ENCODE measurements at places on chromosomes 5 and 9. TPM values are rescaled to one million over a fixed set of nuclear protein-coding genes. Genes with fewer than 3 reads are reported as not detected.
A peak's percentile ranks its signal among the peaks of the same experiment; 100 is the strongest.

Gene SLIT3
- total RNA-seq: not detected

Gene DPYSL3
- total RNA-seq: 0.23 TPM

Gene SPATA31C1
- total RNA-seq: not detected

Gene ASTN2
- total RNA-seq: 4.7 TPM

Gene GPR151
- not detected for total RNA-seq

- no peak for DNase-seq
- H3K27me3 ChIP-seq: no peaks in the 10 kb centered on the region
- no peaks in the 10 kb centered on the region for H3K36me3 ChIP-seq
These were observed 745.0 kb downstream of the PRELID2 start for GRCh38 chr5:145090115-145090514.

GRCh38 chr5:98911280-98912040, 17.3 kb downstream of the CHD1 start:
- H3K4me3 ChIP-seq: no peak overlapping the region
- H3K4me1 ChIP-seq: peaks cover 35% of the 10 kb centered on the region
- H3K27me3 ChIP-seq: no peaks in the 10 kb centered on the region
- H3K36me3 ChIP-seq: peaks cover 20% of the 10 kb centered on the region

DNA sequence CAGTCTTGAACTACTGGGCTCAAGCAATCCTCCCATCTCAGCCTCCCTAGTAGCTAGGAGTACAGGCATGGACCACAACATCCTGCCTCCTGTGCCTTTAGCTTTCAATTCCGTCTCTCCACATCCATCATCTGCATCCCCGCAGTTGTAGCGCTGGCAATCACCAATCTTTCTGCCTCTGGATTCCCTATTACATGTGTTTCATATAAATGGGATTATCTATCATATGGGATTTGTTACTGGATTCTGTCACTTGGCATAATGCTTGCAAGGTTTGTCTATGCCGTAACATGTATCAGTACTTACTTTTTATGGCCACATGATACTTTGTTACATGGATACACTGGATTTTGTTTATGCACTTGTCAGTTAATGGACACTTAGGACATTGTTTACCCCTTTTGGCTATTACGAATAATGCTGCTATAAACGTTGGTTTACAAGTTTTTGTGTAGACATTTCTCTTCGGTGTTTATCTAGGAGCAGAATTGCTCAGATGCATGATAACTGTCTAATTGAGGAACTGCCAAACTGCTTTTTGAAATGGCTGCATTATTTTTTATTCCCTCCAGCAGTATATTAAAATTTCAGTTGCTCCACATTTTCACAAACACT, 1223.9 kb downstream of the FOXD4L5 start:
- no peaks in the 10 kb centered on the region for H3K27me3 ChIP-seq
- H3K36me3 ChIP-seq: no peaks in the 10 kb centered on the region
- H3K27ac ChIP-seq: no peak overlapping the region
- no peak overlapping the region for H3K4me3 ChIP-seq

GRCh38 chr5:114686356-114686755, 324.5 kb downstream of the KCNN2 start:
- no peak overlapping the region for H3K27ac ChIP-seq
- H3K4me1 ChIP-seq: no peaks in the 10 kb centered on the region
- H3K4me3 ChIP-seq: no peak overlapping the region
- no peaks in the 10 kb centered on the region for H3K27me3 ChIP-seq
- no peaks in the 10 kb centered on the region for H3K36me3 ChIP-seq
- DNase-seq: no peak

DNA sequence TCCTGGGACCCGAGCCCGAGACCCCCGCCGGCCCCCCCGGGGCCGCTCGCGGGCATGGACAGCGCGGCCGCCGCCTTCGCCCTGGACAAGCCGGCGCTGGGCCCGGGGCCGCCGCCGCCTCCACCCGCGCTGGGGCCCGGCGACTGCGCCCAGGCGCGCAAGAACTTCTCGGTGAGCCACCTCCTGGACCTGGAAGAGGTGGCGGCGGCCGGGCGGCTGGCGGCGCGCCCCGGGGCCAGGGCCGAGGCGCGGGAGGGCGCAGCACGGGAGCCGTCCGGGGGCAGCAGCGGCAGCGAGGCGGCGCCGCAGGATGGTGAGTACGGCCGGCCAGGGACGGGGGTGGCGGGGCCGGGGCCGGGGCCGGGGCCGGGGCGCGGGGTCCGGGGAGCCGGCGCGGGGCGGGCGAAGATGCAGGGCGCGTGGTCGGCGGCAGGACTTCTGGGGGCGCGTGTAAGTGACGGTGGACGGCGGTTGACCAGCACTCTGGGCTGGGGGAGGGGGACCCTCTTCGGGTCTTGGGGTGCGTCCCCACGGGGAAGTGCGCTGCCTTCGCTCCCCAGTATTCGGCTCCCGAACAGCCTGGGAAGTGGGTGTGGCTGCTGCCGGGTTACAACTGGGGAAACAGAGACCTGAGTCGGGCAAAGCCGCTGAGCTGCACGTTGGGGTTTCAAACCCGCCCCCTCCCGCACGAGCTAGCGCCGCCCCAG, 520 bp downstream of the PRRX2 start:
- peaks cover 11% of the 10 kb centered on the region for H3K4me1 ChIP-seq
- H3K4me3 ChIP-seq: peak overlapping the region; percentile 12
- no peaks in the 10 kb centered on the region for H3K36me3 ChIP-seq
- H3K27me3 ChIP-seq: peaks cover 17% of the 10 kb centered on the region
- H3K27ac ChIP-seq: no peak overlapping the region

DNA sequence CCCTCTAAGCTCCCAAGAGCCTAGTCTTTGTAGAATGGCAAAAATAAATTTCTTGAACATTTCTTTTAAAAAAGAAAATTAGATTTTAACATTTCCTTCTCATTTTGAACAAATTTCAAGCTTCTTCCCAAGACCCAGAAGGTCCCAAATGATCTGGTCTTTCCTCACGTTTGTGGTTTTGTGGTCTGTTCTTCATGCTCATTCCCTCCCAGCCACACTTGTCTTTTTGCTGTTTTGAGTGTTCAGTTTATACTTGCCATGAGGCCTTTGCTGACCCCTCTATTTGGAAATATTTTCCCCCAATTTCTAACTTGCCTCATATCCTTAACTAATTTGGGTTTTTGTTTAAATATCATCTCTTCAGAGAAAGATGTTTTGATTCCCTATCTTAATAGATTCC, 133.4 kb upstream of the PAPPA start:
- H3K27ac ChIP-seq: no peak overlapping the region
- no peaks in the 10 kb centered on the region for H3K4me1 ChIP-seq
- H3K36me3 ChIP-seq: no peaks in the 10 kb centered on the region

DNA sequence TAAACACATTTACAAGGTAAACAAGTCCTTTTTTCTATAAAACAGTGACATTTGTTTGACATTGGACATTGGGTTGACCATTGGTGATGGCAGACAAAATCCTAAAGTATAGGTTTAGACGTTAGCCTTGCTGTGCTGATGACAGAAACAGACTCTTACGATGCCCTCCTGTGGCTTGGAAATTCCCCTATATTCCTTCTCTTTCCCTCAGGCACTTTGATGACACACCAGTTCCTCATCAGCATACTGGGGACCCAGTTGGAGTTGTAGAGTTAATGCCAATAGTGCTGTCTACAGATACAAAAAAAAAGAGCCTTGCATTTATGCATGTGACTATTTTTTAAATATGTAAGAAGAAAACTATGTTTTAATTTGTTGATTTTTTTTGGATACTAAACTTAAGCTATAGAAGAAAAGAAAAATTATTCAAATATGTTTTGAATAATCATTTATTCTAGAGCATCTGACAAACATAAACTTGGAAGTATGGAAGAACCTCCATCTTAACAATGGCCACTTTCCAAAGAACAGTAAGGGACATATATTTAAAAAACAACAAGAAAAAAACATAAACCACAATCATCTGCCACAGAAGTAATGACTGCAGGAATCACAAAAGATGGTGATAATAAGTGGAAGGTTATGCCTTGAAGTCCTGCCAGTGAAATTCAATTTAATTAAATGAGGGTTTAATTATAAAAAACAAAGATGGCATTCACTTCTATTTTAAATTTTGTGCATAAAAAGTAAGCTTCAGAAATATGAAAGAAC, 75.6 kb upstream of the SNCAIP start:
- no peak overlapping the region for H3K27ac ChIP-seq
- H3K36me3 ChIP-seq: no peaks in the 10 kb centered on the region
- no peaks in the 10 kb centered on the region for H3K27me3 ChIP-seq

GRCh38 chr9:107819772-107820565, 330.4 kb upstream of the KLF4 start:
- H3K4me1 ChIP-seq: no peaks in the 10 kb centered on the region
- H3K27ac ChIP-seq: no peak overlapping the region
- DNase-seq: no peak

GRCh38 chr5:164967354-164967753, 1461.9 kb downstream of the MAT2B start:
- H3K36me3 ChIP-seq: no peaks in the 10 kb centered on the region
- H3K4me1 ChIP-seq: no peaks in the 10 kb centered on the region
- H3K27ac ChIP-seq: no peak overlapping the region
- H3K4me3 ChIP-seq: no peak overlapping the region

DNA sequence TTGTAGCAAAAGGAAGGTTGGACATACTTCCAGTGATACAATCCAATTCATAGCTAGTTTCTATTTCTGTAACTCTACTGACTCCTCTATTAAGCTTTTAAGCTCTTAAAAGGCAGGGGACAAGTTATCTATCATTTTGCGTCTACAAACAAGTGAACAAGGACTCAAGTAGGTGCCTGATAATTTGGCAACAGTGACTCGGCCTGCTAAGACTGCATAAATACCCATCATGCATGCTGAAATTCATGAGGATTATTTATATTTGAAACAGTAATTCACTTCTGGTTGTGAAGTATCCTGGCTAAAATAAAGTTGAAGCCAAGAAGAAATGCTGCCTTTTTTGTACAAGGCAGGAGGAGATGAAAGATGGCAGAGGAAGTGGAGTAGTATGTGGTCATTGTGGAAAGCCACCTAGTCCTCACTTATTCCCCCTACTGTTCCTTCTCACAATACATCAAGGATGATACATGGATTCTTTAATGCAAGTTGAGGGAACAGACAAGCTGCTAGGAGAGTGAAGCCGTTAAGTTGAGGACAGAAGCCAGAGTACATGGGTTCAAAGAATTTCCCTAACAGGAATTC, 74.0 kb downstream of the MRPS27 start:
- H3K36me3 ChIP-seq: no peaks in the 10 kb centered on the region
- H3K4me3 ChIP-seq: no peak overlapping the region
- peaks cover 31% of the 10 kb centered on the region for H3K4me1 ChIP-seq
- DNase-seq: no peak
- no peaks in the 10 kb centered on the region for H3K27me3 ChIP-seq

- no peaks in the 10 kb centered on the region for H3K27me3 ChIP-seq
- H3K27ac ChIP-seq: no peak overlapping the region
- H3K36me3 ChIP-seq: peaks cover 2% of the 10 kb centered on the region
- H3K4me1 ChIP-seq: no peaks in the 10 kb centered on the region
- DNase-seq: no peak
- H3K4me3 ChIP-seq: no peak overlapping the region
These were observed 38.4 kb downstream of the STXBP1 start for GRCh38 chr9:127650518-127650917.

Data from activated CD8-positive, alpha-beta T cell treated with anti-CD3 and anti-CD28 coated beads, Interleukin-2, amount 10 ng/mL, durations not matched to agents 7 days and 5 days (primary cell).